Suprapubic skin (tissue), 4 donors: ENCODE measurements at places on chromosomes 1 and 21.
A peak's percentile ranks its signal among the peaks of the same experiment; 100 is the strongest.

GRCh38 chr1:213171711-213172110 is 120.7 kb downstream of the RPS6KC1 start:
- DNase-seq: no peak

- DNase-seq: no peak
Measured at GRCh38 chr1:103569493-103569892, 1.9 kb upstream of the AMY2B start.

- DNase-seq: peak; percentile 89
Measured at GRCh38 chr1:234531151-234531635, 52.2 kb upstream of the TARBP1 start.

DNA sequence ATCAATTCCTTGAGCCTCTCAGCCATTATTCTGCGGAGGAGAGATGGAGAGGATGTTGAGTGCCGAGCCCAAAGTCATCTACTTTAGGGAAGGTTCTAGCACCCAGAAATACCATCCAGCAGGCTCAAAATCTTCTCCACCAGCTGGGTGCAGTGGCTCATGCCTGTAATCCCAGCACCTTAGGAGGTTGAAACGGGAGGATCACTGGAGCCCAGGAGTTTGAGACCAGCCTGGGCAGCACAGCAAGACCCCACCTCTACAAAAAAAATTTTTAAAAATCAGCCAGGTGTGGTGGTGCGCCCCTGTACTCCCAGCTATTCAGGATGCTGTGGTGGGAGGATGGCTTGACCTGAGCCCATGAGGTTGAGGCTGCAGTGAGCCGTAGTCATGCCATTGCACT is 39.5 kb upstream of the CAPZB start:
- DNase-seq: no peak

GRCh38 chr21:43654806-43655489 is 4.3 kb downstream of the HSF2BP start:
- no peak for DNase-seq

GRCh38 chr1:55848906-55849305 is 633.7 kb upstream of the USP24 start:
- no peak for DNase-seq
